Endodermal cell (in vitro differentiated cells): ENCODE measurements at places on chromosomes 5 and 9.
A peak's percentile ranks its signal among the peaks of the same experiment; 100 is the strongest.

GRCh38 chr9:73847536-73847935 is 649.6 kb upstream of the RORB start:
- peak; percentile 59 for DNase-seq

GRCh38 chr9:102205251-102205650 is 466.8 kb upstream of the GRIN3A start:
- no peak for DNase-seq

- DNase-seq, result no peak
Measured at GRCh38 chr5:172141949-172142319, 46.1 kb downstream of the STK10 start.

DNA sequence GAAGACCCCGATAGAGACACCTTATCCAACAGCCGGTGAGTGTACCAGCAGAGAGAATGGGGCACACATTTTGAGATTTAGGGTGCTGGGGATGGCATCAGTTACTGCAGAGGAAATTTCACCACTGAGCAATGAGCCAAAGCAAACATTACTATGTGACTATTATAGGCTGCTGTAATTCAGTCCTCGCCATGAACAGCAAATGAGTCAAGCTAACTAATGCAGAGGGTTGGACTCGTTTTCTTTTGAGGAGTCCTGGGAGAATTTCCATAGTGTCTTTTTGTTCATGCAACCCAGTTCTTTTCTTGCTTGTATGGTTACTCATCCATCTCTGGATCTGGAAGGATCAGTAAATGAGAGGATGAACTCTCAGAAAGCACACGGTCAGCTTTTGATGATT is 323.8 kb downstream of the PSAT1 start:
- DNase-seq, result no peak

GRCh38 chr9:132610661-132611060 is 28.3 kb downstream of the BARHL1 start:
- no peak for DNase-seq

DNA sequence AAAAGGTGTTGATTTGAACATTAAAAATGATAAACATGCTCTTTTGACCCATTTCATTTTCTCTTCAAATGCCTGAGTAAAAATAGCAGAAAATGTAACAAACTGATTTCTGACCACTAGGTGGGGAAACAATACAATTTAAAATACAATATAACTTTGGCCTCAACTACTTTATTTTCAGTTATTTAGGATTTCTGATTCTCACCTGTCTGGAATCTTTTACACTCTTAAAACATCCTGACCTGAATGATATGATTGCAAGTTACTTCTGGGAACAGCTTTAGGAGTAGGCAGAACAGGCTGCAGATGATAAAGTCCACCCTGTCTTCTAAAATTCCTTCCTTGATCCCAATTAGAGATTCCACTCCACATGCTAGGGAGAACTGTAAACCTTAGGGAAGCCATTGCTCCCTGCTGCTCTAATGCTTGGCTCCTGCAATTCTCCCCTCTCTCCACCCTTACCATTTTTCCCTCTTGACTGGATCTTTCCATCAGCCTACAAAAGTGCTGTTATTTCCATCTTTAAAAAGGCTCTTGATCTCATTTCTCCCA is 70.3 kb downstream of the FYB1 start:
- no peak for DNase-seq

DNA sequence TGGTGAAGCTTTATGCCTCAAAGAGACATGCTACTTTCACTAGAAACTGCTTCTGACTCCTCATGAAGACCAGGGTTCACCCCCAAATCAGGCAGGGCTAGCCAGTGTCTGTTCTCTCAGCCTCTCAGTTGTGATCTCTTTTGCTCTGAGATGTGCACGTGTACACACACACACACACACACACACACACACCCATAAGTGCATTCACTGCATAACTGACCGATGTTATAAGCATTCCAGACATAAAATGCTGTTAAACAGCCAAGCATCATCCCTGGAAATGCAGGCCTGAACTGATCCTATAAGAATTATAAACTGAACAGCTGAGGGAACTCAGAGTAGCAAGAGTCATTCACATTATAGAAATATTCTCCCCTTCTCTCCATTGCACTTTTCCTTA is 85.0 kb downstream of the FSTL4 start:
- DNase-seq, result no peak

DNA sequence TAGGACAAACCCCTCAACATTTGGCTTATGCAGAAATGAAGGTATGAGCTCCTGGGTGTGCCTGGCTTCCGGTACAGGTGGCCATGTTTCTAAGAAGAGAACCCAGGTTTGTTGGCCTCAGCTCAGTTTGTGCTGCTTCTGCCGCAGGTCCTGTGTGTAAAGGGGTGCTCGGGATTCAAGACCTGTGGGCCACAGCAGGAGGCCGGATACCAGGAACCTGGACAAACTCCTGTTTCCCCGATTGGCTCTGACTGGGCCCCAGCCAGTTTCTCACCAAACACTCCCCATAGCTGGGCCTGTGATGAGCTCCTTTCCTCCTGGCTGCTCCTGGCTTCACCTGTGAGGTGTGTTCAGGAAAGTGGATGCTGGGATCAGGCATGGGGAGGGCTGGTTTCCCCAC is 271.2 kb upstream of the IRX2 start:
- no peak for DNase-seq

DNA sequence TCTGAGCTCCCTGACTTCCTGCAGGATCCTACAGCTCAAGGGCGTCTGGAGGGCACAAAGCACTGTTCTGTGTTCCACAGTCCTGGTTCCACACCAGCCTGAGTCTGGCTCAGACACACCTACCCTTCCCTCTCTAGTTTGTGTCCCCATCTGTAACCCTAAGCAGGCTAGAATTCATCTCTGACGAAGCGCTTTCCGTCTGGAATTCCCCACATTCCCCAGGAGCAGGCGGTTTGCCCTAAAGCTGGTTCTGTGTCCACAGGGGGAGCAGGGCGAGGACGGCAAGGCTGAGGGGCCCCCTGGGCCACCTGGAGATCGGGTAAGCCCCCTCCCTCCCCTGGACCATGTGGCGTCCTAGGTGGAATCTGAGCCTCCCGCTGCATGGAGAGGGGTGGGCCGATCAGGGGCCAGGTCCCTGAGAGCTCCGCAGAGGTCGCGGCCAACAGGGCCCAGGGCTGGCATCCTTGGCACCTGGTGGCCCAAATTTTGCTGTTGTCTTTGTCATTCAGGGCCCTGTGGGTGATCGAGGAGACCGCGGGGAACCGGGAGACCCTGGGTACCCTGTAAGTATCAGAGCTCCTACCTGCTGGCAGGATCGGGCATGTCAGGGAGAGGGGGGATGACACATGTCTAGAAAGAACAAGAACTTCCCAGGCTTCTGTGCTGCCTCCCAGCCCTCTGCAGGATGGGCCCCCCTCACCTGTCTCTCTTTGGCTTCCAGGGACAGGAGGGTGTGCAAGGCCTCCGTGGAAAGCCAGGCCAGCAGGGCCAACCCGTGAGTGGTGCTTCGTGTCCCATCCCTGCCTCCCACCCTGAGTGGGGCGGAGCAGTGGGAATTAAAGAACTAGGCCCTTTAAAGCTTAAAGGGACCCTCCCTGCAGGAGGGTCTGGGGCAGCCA is 34.5 kb upstream of the ORM1 start:
- peak; percentile 75 for DNase-seq

GRCh38 chr9:129550199-129550839 is 70.6 kb downstream of the C9orf50 start:
- peak; percentile 84 for DNase-seq

GRCh38 chr5:112685931-112686330 is 51.8 kb upstream of the APC start:
- DNase-seq, result no peak

GRCh38 chr5:53095217-53095616 is 14.3 kb downstream of the MOCS2 start:
- no peak for DNase-seq

DNA sequence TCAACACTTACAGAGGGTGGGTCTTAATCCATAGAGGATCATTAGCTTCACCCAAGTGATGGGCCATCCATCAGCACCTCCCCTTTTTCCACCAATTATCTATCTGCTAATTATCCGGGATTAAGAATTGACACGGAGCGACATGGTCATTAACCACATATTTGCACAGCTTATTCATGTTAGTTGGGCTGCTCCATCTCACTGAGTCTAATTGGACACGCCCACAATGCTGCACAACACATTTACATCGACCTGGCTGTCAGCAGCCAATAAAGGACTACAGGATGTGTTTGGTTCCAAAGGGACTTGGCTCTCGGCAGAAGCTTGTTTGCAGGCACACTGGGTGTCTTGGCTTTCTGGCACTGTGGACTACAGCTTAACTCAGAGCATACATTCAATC is 21.6 kb downstream of the FOXE1 start:
- no peak for DNase-seq

GRCh38 chr5:128276537-128277216 is 193.1 kb downstream of the SLC12A2 start:
- DNase-seq, result no peak

DNA sequence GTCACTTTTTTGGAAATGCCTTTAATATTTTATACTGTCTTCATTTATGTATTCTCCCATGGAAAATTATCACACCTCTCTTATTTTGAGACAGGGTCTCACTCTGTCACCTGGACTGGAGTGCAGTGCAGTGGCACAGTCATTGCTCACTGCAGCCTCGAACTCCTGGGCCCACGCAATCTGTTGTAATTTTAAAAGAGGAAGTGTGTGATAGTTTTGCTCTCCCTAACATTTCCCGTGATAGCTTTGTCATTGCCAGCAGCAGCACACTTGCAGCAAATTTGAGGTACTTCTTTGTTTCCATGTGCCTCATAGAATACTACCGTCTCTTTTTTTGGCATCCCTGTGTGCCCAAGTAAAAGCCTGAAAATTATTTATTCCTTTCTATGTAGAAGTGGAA is 103.5 kb downstream of the RNF180 start:
- DNase-seq, result no peak

DNA sequence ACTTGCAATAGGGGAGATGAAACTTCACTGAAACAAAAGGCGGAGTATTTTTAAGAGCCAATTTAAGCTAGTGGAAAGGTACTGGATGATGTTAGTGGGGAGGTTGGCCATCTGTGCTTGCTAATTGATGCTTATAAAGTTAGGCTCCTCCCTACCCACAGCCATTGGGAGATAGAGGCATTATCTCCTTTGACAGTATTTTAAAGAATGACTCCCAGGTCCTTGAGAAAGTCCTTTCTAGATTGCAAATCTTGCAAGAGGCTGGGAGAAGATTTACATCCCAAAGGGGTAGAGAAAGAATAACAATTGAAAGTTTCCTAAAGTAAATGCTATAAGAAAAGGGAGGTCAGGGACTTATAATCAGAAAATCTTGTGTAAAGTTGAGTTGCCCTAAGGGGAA is 282.6 kb downstream of the BRINP1 start:
- DNase-seq, result no peak

- no peak for DNase-seq
Measured at GRCh38 chr9:113520109-113520642, 56.6 kb downstream of the RGS3 start.

DNA sequence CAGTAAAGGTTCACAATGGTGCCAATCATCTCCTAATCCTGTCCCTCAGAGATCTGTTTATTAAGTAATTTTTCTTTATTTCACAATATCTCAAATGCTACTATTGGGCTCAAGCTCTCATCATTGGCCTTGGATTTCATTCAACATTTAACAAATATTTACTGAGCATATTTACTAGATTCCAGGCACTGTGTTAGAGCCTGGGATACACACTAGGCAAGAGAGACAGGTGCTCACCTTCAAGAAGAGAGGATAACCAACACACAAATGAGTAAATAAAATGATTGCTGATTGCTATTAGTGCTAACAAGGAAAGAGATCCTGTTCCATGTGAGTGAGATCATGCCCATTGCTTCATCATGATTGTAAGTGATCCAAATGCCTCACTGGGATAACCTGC is 27.4 kb downstream of the PPP2R2B start:
- DNase-seq, result no peak

DNA sequence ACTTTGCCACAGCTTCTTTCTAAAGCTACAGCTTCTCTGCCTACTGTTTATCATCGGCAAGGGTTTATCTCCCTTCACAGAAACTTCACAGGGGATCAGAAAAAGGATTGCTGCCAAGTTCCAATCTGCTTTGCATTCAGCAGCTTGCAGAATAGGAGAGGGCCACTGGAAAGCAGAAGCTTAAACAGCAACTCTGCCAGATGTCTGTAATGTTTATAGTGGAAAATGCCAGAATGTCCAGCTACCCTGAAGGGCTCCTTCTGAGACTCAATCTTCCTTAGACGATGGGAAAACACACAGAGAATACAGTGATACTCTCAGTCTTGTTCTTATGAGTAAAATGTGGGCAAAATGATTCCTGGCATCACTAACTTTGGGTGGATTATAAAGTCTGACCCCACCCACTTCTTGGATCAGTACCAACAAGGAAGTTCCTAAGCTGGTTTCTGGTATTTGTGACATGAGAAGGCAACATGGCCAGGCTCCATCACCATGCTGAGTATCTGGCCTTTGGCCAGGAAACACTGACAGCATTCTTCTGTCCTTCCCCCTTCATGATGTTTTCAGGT is 19.0 kb downstream of the STOM start:
- no peak for DNase-seq

- no peak for DNase-seq
Measured at GRCh38 chr5:30605693-30606268, 587.7 kb upstream of the CDH6 start.

- DNase-seq, result no peak
Measured at GRCh38 chr9:91186632-91187108, 175.0 kb downstream of the AUH start.

DNA sequence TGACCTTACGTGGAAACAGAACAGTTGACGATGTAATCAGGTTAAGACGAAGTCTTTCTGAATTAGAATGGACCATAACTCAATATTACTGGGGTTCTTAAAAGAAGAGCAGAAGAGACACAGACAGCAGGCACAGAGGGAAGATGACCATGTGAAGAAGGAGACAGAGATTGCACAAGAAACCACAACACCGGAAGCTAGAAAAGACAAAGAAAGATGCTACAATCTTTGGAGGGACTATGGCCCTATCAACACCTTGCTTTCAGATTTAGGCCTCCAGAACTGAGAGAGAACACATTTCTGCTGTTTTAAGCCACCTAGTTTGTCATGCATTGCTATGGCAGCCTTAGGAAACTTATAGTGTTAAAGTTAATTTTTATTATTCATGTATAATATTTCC is 27.1 kb downstream of the CDH9 start:
- no peak for DNase-seq
